ENCODE measurements at places on chromosomes 2 and 18.

DNA sequence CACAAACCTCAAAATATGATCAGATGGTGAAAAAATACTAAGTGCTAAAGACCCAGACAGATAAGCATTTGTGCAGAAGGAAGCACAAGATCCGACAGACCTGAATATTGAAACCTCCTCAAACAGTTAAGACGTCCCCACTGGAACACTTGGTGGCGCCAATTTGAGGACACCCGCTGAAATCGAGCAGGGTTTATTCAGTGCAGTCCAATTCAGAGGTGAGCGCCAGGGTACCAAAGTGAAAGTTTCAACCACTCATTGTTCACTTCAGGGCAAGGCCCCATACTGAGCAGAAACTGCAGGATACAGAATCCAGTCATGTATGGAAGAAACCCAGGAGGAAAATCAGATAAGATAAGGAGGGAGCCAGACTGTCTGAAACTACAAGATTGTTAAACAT, 417.6 kb downstream of the LRRTM4 start:
- DNase-seq = no peak

DNA sequence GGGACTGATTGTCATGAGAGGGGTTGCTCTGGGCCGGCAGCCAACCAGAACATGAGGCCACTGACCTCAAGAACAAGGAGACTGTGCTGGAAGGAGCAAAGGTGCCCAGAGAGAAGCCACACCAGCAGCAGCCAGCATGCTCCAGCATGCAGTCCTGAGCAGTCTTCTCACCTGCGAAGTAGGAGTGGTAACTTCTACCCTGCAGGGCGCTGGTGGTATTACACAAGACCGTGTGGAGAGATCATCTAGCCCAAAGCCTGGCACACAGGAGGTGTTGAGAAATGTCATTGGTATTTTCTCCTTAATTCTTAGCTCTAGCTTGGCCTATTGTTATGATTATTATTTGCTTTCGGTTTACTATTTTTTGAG, 132.7 kb downstream of the TSN start:
- no peak for DNase-seq

DNA sequence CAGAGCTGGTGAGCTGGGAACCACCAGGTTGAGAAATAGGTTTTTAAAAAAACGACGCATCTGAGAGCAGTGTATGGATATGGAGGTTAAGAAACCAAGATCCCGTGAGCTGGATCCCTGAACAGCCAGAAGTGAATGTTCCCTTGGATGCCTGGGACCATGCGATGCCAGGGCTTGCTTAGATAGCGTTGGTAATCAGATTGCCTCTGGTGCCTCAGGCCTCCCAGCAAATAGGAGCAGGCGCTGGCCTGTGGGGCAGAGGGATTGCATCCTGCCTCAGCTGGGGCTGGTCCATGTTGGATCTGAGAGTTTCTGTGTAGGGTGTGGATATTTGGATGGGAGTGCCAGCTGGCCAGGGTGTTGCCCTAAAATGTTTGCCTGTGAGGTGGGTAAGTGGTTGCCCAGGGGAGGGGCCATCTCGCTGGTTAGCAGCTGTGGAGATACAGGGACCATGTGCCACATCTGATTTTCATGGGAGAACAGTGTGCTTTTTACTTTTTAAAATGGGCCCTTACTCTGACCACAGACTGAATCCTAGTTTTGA, 80.8 kb upstream of the MCFD2 start:
- DNase-seq = no peak

GRCh38 chr18:58784601-58785137, 80.0 kb upstream of the ZNF532 start:
- DNase-seq = no peak

- DNase-seq = no peak
Observed at GRCh38 chr2:74036450-74037195, 51.9 kb downstream of the TET3 start.

GRCh38 chr2:14451312-14451711, 181.2 kb upstream of the LRATD1 start:
- no peak for DNase-seq

DNA sequence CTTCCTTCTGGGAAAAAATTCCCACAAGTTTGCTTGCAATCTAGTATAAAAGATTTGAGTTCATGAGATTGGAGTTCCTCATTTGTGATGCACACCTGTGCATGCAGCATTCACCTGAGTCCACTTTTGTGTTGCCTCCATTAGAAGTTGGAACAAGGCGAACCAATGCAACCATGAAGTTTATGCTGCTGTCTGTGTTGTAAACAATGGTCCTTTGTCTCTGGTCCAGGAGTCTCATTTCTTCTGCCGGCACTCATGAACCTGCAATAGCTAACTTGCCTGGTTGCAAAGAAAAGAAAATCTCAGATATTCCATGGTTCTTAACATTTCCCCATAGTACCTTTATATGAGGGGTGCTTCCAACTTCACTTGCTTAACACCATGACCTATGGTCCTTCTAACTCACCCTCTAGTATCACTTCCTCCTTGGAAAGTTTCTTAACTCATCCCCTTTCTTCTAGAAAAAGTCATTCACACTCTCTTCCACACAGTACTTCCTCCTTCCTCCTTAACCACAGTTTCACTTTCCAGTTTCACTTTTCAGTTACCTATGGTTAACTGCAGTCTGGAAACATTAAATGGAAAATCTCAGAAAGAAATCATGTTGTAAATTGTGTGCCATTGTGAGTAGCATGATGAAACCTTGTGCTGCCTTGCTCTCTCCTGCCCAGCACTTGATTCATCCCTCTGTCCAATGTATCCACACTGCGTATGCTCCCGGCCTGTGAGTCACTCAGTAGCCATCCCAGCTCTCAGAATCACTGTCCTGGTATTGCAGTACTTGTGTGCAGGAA, 128.8 kb upstream of the TRIB2 start:
- DNase-seq = peak; percentile 5

DNA sequence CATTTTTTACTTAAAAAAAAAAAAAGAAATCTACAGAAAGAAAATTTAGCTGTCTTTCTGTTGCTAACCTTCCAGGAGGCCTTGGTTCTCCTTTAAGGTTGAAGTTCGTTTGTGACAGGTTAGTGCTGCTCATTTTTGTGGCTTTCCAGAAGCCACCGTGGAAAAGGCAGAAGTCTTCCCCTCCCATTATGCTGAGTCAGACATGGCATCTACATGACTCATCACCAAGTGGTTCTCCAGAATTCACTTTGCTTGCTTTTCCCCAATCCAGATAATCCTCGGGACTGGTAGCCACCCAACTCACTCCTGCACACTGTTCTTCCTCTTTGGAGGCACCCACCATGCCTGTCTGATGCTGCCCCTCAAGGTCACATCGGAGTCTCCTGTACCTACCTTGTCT, 228.7 kb downstream of the PIK3C3 start:
- no peak for DNase-seq

- no peak for DNase-seq
Observed at GRCh38 chr2:196535742-196536141, 103.8 kb upstream of the CCDC150 start.

GRCh38 chr18:78519394-78520062, 460.1 kb upstream of the SALL3 start:
- DNase-seq = no peak

DNA sequence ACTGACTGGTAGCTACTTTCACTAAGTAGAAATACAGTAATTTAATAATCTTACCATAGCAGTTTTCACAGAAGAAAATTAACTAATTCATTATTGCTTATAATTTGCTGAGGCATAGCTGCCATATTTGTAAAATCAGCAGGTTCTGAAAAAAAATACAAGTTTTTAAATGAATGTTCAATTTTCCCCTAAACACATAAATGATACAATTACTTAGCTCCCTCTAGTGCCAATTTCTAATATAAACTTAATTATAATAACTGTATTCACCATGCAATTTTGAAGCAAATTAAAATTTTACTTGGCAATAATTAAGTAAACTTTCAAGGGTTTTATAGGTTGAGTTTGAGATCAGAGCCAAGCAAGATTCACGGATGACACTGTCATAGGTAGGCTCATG, 1321.6 kb upstream of the ACVR2A start:
- no peak for DNase-seq

DNA sequence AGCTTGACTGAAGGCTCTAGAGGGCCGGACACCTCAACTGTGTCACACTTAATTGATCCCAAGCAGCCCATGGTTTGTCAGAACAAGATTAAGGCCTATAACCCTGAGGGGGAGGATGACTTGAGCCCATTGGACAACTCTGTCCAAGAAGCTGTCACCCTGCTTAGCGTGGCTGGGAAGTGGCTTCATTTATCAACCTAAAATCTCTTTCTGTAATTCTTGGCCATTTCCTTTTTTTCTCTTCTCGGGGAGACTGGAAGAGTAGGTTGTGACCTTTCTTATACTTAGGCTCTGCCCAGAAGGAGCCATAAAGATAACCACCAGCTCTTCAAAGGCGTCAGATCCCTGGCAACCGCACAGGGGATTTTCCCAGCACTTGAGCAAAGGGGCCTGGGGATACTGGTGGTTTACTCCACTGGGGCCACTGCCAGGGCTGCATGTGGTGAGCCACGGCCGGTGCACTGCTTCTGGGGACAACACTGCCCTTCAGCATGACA, 265.5 kb downstream of the CYRIA start:
- DNase-seq = no peak

DNA sequence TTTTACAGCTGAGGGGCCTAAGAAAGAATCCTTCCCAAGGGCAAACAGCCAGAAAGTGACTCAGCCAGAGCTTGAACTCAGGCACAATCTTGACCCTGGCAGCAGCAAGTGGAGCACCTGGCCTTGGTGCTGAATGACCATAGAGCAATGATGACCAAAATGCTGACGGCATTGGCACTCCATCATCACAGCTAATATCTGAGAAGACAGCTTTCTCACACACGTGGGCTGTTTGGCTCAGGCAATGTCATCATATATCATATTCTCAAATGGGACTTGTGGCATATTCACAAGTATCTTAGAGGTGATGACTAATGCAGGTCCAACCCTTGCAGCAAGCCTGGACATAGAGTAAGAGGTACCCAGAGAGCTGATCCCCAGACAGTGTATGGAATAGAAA, 443.9 kb upstream of the MYT1L start:
- no peak for DNase-seq

- no peak for DNase-seq
Observed at GRCh38 chr2:220509966-220510365, 882.5 kb downstream of the SLC4A3 start.

GRCh38 chr18:76351961-76352581, 143.0 kb downstream of the ZNF516 start:
- DNase-seq = no peak

- DNase-seq = no peak
Observed at GRCh38 chr2:35504419-35504818, 851.2 kb upstream of the CRIM1 start.

DNA sequence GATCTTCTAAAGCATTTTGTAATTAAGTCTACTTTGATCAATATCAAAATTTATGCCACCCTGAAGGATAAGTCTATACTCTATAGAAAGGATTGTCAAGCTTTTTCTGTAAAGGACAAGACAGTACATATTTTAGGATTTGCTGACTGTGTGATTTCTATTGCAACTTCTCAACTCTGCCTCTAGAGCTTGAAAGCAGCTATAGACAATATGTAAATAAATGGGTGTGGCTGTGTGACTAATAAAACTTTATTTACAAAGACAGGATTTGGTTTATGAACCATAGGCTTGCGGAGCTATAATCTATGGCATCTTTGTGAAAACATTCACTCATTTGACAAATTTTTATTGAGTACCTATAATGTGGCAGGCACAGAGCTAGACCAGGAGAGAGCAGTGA, 18.4 kb downstream of the UPP2 start:
- no peak for DNase-seq

- no peak for DNase-seq
Observed at GRCh38 chr2:215711471-215712034, 275.7 kb upstream of the FN1 start.

- no peak for DNase-seq
Observed at GRCh38 chr2:25039126-25039525, 2.8 kb upstream of the EFR3B start.

DNA sequence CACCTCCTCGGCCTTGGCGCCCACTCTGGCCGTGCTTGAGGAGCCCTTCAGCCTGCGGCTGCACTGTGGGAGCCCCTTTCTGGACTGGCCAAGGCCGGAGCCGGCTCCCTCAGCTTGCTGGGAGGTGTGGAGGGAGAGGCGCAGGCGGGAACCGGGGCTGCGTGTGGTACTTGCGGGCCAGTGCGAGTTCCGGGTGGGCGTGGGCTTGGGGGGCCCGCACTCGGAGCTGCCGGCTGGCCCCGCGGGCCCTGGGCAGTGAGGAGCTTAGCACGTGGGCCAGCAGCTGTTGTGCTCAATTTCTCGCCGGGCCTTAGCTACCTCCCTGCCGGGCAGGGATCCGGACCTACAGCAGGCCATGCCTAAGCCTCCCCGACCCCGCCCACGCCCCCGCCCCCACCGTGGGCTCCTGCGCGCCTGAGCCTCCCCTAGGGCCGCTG, 25.3 kb upstream of the TNP1 start:
- DNase-seq = no peak

GRCh38 chr2:156400706-156401678, 35.2 kb upstream of the GPD2 start:
- peak; percentile 86 for DNase-seq

DNA sequence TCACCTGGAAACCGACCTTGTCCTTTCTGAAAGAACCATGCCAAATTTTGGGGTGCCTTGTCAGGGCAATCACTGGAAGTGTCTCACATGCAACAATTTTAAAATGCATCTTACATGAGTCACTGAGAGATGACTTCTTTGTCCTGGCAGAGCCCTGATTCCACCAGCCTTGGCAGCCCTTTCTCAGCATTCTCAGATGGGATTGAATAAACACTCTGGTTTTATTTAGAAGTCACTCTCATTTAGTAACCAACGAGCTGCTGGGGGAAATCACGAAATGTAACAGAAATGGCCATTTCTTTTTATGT, 3.8 kb upstream of the ATP8B1 start:
- no peak for DNase-seq

All from immature natural killer cell (primary cell).